ENCODE measurements at places on chromosomes 6 and 20.

DNA sequence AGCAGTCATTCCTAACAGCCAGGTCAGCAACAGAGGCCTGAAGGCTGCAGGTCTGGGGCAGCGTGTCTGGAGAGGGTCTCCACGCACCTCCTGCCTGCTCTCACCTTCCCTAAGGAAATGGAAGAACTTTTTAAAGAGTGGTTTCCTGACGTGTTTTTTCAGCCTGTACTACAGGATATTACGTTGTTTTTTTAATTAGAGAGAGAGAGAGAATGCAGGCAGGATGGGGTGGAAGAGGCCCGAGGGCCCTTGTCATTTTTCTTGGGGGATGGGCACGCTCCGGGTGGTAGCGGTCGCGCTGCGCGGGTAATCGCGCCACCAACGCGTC, 2.1 kb downstream of the DLL1 start:
- DNase-seq: no peak

- peak; percentile 38 for DNase-seq
Measured at GRCh38 chr20:46438156-46438750, 31.8 kb upstream of the ELMO2 start.

GRCh38 chr6:144353871-144354314, 68.8 kb downstream of the UTRN start:
- no peak for DNase-seq

DNA sequence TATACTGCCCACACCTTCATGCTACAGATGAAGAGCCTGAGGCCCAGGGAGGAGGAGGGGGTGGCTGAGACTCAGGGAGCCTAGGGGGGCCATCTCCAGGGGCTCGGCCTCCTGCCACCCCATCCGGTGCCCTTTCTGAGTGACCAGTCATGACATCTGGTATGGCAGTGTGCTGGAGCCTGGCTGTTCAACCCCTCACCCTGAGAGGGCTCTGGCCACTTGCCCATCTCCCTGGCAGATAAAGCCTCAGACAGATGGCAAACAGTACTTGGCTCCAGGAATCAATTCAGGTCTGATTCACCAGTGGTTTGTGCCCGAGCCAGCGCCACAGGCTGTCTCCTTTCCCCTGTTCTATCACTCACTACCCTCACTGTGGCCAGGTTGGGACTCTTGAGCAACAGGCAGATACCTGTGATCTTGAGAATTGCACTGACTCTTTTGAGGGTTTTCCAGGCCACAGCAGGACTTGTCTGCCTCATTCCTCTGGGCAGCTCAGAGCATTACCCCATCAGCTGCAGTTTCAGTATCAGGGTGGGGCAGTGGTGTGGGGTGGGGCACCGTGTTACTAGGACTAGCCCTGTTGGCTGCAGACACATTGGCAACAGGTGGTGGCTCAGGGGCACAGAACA, 22.8 kb downstream of the SRSF3 start:
- no peak for DNase-seq

DNA sequence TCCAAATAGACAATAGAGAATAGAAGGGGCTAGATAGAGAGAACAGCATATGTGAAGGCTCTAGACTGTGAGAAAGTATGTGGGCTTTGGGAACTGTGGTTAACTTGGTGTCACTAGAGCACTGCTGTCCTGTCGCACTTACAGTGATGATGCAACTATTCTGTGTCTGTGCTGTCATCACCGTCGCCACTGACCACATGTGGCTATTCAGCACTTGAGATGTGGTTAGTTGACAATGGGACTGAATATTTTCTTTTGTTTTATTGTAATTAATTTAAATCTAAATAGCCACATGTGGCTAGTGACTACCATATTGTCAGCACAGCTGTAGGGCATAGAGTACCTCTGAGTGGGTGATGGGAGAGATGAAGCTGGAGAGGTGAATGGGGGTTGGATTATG, 39.0 kb upstream of the IFNGR1 start:
- DNase-seq: peak; percentile 17

DNA sequence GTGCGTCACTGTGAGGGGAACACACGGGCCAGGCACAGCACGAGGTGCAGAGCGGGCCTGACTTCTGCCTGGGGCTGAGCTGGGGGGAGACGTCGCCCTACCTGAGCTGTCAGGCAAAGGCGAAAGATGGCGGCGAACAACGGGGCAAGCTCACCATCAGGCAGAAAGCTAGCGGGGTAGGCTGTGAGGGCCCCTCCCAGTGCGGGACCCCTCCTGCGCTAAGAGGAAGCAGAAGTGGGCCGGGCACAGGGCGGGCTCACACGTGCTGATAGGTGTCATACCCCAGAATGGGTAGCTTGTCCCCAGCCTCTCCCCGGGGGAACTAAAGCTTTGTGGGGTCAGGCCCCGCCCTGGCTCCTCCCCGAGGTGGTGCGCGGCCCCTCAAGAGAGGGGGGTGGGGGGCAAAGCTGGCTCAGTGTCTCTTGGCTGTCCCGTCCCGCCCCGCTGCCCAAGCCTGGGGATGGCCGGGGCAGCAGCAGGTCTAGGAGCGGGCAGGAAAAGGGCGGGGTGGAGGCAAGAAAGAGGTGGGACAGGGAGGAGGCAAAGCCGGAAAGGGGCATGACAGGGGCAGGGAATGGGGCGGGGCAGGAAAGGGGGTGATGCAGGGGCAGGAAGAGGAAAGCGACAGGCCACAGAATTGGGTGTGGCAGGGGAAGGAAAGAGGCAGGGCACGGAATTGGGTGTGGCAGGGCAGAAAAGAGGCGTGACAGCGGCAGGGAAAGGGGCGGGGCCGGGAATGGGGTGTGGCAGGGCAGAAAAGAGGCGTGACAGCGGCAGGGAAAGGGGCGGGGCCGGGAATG, 14.7 kb downstream of the UCKL1 start:
- no peak for DNase-seq

DNA sequence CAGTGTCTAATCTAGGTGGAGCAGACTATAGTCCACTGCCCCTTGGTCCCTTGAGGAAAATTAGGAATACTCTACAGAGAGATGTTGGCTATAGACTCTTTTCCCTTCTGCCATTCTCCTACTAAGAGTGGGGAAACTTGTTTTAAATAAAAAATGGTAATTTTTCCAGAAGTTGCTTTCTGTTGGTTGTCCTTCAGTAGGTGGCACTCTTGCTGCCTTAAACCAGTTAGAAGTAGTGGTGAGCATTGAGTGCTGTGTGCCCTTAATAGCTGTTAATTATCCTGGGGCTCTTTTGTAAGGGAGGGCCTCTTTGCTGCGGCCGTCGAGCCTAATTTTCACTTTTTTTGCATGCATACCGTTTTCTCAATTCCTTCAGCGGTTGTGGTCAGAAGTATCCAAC, 2.8 kb downstream of the CMTR1 start:
- DNase-seq: no peak

- no peak for DNase-seq
Measured at GRCh38 chr20:33916768-33917167, 76.9 kb upstream of the RALY start.

DNA sequence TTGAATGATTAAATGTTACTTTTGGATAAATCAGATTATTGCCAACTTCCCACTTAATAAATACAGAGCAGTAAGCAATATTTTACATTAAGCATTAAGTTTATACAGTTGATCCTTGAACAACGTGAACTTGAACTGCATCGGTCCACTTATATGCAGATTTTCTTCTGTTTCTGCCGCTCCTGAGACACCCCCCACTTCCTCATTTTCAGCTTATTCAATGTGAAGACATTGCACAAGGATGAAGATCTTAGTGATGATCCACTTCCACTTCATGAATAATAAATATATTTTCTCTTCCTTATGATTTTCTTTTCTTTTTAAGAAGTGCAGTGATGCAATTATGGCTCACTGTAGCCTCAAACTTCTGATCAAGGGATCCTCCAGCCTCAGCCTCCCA, 167.2 kb downstream of the LINC00237 start:
- no peak for DNase-seq

GRCh38 chr20:40584130-40584809, 104.8 kb downstream of the MAFB start:
- DNase-seq: no peak

DNA sequence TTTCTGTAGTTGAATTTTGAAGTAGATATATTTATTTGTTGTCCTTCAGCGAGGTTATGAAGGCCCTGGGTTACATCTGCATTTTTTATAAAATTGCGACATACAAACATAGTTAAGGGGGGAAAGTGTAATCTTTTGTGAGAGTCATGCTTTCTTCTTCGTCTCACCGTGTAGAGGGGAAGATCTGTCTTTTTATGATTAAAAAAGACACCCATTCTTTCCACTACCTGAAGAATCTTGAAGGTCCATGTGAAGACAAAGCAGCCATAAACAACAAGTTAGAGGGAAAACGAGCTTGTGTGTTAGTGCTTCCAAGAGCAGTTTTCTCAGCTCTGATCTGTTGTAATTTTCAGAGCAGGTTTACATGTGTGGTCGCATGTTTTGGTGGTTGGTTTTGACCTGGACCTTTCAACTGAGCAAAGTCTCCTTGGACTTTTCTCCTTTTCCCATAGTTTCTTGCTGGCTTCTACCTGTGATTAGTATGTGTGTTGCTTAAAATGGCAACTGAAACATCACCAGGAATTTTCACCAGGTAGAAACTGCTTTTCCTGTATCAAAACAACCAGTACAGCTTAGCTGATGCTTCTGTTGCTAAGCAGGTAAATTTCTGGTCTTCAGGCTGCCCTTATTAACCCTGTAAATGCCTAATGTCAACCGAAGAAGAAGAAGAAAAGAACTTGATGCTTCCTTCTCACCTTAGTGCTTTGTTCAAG, 37.3 kb downstream of the RREB1 start:
- DNase-seq: peak; percentile 41

GRCh38 chr20:10505827-10506226, 70.7 kb downstream of the SLX4IP start:
- peak; percentile 56 for DNase-seq

- no peak for DNase-seq
Measured at GRCh38 chr6:149974825-149975224, 11.1 kb downstream of the ULBP1 start.

GRCh38 chr6:142803032-142803431, 141.9 kb downstream of the HIVEP2 start:
- DNase-seq: peak; percentile 43

- no peak for DNase-seq
Measured at GRCh38 chr6:19864285-19864684, 27.1 kb downstream of the ID4 start.

DNA sequence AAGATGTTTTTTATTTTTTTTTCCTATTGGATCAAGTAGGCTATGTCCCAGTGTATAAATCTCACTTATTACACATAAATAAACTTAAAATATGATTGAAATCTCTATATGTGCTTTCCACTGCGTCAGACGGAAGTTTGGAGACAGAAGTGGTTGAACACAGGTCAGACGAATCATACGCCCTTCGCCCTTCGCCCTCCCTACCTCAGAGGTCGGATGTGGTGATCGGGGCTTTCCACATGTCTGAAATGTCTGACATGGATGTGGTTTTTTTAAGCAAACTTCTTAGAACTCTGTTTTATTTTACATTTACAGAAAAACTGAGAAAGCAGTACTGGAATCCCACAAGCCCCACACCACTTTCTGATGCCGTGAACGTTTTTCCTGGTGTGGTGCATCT, 344.4 kb downstream of the THBS2 start:
- DNase-seq: no peak

- peak; percentile 22 for DNase-seq
Measured at GRCh38 chr20:35523298-35523888, 6.1 kb downstream of the C20orf173 start.

GRCh38 chr20:21713901-21714296, 8.4 kb downstream of the PAX1 start:
- DNase-seq: peak; percentile 6

- DNase-seq: peak; percentile 67
Measured at GRCh38 chr6:131116755-131117360, 18.4 kb upstream of the AKAP7 start.

- no peak for DNase-seq
Measured at GRCh38 chr6:98382246-98382645, 452.1 kb upstream of the POU3F2 start.

DNA sequence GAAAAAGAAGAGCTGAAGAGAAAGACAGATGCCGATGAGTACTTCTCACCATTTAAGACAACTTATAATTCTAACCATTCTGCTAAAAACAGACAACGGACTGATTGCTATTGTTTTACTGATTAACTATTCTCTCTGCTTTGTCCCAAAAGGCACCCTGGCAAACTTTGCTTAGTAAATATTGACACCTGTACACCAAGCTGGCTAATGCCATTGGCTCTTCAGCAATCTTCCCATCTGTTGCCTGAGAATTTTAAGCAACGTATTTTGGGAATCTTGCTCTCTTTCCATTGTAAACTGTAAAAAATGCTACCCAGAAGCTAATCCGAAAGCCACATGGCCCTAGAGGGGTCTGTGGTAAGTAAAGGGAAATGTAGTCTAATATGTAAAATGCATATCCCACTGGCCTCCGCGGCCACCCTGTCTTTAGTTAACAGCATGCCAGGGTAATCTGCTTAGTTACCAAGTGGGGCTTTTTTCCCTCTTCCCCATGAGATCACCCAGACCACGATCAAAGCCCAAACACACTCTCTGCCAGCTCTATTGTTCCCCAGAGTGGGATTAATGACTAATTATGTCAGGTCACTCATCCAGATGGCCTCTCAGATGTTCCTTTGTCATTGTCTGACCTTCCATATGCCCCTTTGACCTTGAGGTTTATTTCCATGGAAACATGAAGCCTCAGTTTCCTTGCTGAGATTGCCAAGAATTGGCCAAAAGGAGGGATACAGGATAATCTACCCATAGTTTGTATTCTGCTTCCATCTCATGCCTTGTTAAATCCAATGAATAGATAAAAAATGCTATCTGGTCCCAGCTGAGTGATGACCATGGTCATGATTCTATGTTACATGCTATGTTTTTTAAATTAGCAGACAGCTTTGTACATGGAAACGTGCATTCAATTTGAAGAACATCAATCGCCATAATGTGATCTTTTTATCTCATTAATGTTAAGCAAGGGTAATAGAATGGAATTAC, 216.4 kb upstream of the MCHR2 start:
- DNase-seq: no peak

DNA sequence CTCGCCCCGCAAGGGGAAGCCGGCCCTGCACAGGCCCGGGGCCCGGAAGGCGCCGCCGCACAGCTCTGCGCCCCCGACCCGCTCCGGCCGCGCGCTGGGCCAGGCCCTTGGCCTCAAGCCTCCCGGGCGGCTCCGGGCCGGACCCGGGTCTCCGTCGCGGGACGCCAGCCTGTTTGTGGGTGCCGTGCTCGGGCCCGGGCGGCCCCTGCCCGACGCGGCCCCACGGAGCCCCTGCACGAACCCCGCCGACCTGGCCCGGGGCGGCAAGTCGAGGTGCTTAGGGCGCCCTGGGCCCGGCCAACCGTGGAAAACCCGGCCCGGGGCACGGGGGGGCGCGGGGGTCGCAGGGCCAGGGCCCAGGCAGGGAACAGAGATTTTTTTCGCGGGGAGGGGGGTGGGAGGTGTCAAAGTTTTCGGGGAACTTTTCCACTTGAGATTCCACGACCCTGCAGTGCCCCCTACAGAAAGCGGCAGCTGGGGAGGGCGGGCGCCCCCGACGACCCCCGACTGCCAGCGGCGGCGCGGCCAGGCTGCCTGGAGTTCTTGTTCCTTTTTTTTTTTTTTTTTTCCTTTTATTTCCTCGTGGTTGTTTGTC, 805 bp upstream of the STX16 start:
- no peak for DNase-seq

DNA sequence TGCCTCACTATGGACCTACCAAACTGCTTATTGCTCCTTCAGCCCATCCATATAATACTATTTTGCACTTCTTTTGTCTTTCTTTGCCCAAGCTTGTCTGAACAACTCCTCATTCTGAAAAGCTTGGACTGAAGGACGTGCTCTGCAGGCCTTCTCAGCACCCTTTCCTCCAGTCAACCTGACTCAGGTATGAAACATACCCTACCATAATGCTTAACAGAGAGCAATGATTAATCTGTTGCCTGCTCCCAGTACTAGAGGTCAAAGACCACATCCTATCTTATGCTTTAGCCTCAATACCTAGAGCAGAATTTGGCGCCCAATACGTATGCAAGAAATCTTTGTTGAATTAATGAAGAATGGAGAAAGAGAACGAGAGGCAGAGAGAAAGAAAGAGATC, 55.2 kb downstream of the ATXN1 start:
- DNase-seq: no peak
